ENCODE measurements at places on chromosomes 7 and 10.

DNA sequence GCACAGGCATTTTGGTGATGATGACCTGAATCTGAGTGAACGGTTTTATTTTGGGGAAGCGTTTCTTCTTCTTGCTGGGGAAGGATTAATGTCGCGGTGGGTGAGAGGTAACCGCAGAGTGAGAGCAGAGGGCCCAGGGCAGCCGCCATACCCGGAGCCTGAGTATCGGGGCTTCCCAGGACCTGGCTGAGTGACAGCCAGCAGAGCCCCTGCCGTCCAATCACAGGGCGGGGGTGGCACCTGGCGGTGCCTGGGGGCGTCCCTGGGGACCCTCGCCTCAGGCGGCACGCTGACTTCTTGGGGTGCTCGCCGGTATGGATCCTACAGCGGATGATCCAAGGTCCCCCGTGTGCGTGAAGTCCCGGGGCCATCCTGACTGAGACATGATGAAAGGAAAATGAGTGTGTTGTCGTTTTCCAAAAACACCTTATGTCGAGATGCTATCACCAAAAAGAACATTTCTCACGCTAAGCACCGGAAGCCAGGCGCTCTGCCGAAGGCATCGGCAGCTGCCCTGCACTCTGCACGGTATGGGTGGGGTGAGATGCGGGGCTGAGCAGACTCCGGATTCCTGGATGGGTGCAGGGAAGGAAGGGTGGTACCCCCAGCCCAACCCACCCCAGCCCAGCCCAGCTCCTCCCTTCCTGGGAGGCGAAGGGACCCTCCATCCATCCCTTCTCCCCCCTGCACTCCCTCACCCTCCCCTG lies 227.9 kb upstream of the SHH start:
- DNase-seq: no peak

DNA sequence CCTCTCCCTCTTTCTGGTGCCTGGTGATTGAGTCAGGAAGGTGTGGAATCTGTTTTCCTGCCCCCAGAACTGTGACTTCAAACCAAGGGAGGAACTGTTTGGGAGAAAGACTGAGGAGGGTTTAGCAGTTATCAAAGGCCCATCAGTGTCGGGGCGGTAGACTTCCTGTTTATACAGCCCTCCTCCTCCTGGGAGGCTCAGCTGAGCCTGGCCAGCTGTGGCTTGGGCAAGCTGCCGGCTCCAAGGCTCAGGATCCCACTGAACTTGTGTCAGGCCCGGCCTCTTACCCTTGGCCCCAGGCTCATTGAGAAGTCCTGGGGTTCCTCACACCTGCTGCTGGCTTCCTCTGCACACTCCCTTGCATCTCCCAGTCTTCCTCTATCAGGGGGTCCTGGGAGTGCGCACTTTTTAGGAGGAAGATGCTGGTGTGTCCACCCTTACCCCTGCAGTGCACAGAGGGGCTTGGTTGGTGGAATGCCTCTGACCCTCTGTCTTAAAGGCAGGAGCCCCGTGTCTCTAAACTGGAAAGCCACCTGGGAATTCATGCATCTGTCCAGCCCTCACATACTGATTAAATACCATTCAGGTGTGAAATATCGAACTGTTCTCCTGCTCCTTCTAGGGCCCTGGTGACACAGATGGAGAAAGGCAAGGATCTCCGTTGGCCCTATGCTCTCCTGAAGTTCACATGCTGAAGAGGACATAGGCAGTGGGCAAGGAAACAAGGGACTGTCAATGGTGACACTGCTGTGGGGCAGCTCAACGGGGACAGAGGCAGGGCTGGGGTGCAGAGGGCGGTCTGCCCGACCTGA lies 32.4 kb downstream of the CXCL12 start:
- peak; percentile 52 for DNase-seq

DNA sequence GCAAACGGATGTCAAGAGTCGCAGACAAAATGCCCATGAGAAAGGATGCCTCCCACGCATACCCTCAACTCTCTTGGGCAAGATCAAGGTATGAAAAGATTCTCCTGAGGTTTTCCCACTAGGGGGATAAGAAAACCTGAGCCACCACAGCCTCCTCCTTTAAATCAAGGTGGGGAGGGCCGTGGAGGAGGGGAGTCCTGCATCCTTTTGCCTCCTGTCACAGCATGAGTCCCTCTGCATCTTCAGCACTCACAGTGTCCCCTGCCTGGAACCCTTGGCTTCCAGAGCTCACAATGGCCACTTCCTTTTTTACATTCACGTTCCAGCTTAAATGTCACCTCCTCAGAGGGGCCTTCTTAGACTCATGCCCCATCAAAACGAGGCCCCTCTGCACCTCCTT lies 207.6 kb downstream of the GLI3 start:
- no peak for DNase-seq

GRCh38 chr7:110856704-110857103 lies 234.2 kb upstream of the LRRN3 start:
- no peak for DNase-seq

DNA sequence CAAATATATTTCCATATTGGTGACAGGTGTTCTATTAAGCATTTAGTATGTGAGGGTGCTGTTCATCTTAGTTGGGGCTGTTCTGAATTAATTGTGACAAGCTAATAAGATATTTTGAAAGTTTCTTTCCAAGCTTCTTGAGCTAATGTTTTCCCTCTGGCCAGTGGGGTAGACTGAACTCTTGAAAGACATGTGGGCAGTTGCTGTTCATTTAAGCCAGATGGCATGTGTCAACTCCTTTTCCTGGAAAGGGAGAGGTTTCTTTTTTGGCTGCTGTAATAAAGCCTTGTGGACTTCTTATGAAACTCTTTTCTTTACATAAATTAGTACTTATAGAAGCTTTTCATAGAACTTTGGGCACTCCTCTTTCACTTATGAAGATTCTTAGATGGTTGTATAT lies 21.7 kb downstream of the RAB18 start:
- DNase-seq: peak; percentile 25

- no peak for DNase-seq
These were observed 253.1 kb downstream of the PRKG1 start for GRCh38 chr10:51327432-51327831.

- no peak for DNase-seq
These were observed 48.3 kb upstream of the RNF32 start for GRCh38 chr7:156592155-156592884.
